ENCODE measurements at places on chromosomes 11 and 22. TPM values are rescaled to one million over a fixed set of nuclear protein-coding genes. Genes with fewer than 3 reads are reported as not detected.

The MUC2 gene
- not detected for total RNA-seq

DNA sequence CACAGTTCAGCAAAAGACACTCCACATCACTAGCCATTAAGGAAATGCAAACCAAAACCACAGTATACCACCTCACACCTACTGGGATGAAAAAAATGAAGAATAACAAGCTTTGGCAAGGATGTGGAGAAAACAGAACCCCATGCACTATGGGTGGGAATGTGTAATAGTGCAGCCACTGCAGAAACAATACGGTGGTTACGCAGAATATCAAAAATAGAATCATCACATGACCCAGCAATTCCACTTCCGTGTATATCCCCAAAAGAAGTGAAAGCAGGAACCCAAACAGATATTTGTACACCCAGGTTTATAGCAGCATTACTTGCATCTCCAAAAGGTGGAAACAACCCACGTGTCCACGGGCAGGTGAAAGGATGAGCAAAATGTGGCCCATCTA lies 20.8 kb downstream of the CARS1 start:
- DNase-seq: no peak

DNA sequence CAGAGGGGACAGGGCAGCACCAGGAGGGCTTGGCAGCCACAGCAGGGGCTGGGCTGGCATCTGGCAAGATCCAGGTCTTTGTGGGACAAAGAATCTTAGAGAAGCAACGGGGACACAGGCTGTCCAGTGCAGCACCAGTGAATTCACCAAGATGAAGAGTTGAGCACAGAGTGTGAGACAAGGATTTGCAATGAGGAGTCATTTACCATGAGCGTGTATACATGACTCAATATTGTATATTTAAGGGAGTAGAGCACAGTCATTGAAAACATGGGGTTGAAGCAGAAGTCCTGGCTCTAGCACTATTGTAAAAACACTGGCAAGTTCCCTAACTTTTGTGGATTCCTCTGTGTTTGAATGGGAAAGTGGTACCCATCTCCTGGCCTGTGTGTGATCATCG lies 3.5 kb downstream of the APOL1 start:
- DNase-seq: no peak

- peak; percentile 32 for DNase-seq
Observed at GRCh38 chr11:64477675-64478074, 113.3 kb upstream of the SLC22A12 start.

DNA sequence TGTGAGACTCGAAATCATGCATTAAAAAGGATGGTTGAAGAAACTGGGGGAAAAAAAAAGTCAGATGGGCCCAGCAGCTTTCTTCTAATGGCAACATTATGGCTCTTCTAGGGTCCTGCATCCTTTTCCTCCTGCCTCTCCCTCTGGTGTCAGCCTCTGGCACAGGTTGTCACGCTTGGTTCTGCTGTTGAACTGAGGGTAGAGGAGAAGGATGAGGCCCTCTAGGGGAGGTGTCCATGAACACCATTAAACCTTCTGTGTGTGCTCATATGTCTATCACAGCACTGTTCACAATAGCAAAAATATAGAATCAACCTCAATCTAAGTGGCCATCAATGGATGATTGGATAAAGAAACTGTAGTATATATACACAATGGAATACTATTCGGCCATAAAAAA lies 36.0 kb downstream of the BUD13 start:
- DNase-seq: no peak
